ENCODE measurements at places on chromosomes 12 and 14.

DNA sequence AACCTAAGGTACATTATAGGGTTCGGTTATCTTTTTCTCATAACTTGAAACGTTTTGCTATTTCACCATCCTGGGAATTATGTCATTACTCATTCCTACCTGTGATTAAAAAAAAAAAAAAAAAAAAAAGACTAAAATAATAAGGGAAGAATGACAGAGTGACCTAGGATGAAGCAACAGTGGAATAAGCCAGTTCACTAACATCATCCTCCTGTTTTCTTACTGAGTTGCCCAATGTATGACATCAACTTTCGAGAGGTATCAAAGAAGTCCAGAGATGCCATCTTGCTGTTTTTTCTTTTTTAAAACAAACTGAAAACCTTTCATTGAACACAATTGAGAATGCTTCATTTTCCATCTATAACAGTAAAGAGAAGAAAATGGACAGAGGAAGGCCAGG, 42.8 kb downstream of the AMN start:
- no peak for DNase-seq

DNA sequence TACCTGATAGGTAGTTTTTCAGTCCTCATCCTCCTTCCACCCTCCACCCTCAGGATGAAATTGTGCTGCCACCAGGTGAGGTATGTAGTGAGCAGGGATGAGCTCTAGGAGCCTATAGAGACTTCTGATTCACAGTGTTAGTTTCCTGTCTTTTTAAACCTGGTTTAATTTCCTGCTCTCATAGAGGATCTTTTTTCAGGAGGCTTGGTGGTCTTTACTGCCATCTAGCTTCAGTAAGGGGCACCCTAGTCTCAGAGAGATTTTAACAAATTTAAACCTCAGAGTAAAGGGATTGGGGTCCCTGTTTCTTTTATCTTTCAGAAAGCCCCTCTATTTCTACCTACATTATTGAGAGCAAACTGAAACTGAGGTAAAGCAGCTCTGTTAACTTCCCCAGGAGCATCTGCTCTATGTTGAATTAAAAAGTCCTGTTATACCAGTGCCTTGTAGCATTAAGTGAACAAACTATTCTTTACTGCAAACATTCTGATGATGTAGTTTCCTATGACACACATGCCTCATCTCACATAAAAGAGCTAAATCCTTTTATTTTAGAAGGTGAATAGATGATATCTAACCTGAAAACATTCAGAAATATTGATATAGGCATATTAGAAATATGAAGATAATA, 172.2 kb upstream of the DDHD1 start:
- no peak for DNase-seq

- DNase-seq: no peak
These were observed 825.7 kb downstream of the AACS start for GRCh38 chr12:125890971-125891370.

GRCh38 chr14:63761351-63762117, 33.7 kb upstream of the SGPP1 start:
- DNase-seq: no peak

- no peak for DNase-seq
These were observed 873.5 kb downstream of the DIO2 start for GRCh38 chr14:79337761-79338160.

GRCh38 chr12:120692524-120693033, 5.6 kb downstream of the MLEC start:
- DNase-seq: no peak

DNA sequence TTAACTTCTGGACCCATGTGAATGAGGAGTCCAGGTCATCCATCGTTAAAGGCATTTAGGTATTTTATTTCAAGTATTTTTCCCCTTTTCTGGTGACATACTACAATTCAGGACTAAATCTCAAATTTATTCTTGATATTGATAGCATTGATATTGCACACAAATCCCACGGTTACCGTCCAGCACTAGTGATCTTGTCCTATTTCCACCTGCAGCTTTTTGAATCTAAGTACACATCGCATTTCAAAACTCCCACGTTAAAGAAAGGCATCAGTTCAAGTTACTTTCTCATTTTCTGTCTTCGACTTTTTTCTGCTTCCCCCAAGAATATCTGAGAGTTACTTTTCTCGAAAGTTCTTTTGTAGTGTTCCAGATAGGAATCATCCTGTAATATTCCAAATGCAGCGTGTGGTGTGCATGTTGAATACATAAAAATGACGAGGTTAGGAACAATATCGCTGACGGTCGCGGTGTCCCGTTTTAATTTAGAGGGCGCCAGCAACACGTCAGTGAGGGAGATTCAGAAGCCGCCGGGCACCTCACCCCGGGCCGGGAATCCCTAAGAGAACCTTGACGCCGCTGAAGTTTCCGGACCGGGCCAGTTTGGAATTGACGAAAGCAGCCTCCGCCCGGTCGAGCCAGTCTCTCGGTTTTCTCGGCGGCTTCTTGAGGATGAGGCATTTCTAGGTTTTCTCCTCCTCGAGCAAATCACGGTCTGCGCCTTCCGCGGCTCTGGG, 569 bp upstream of the RGS6 start:
- DNase-seq: peak; percentile 61

DNA sequence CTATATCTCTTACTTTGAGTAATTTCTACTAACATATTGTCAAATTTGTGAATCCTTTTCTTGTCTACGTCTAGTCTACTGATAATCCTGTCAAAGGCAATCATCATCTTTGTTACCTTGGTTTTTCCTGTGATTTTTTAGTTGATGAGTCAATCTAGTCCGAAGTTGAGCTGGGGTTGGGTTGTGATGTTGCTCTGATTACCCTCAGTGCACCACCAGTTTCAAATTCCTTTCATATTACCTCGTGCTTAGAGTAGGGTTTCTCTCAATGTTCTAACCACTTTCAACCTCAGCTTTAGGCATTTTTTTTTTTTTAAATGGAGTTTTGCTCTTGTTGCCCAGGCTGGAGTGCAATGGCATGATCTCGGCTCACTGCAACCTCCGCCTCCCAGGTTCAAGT, 186.8 kb downstream of the BTG1 start:
- no peak for DNase-seq

- DNase-seq: no peak
These were observed 188.6 kb downstream of the EGLN3 start for GRCh38 chr14:33762161-33762851.

- no peak for DNase-seq
These were observed 150.8 kb downstream of the FBXL14 start for GRCh38 chr12:1443421-1444141.

GRCh38 chr12:15411842-15412241, 89.5 kb downstream of the PTPRO start:
- no peak for DNase-seq

DNA sequence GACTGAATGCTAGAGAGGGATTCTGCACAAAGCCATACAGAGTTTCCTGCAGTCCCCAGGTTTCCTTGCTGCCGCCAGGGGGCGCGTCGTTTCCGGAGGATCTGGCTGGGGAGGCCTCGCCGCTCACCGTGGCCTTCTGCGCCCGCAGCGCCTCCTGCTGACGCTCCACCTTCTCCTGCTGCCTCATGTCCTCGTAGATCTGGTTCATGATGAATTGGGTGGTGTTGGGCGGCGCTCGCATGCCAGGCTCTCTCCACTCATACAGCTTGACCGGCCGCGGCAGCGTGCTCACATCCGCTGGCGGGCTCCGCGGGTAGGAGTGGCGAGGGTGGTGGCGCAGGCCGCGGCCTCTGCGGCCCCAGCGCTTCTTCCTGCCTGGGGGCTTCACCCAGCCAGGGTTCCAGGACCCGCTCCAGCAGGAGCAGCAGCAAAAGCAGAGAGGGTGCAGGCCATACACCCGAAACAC, 987 bp downstream of the CCER1 start:
- DNase-seq: peak; percentile 60

DNA sequence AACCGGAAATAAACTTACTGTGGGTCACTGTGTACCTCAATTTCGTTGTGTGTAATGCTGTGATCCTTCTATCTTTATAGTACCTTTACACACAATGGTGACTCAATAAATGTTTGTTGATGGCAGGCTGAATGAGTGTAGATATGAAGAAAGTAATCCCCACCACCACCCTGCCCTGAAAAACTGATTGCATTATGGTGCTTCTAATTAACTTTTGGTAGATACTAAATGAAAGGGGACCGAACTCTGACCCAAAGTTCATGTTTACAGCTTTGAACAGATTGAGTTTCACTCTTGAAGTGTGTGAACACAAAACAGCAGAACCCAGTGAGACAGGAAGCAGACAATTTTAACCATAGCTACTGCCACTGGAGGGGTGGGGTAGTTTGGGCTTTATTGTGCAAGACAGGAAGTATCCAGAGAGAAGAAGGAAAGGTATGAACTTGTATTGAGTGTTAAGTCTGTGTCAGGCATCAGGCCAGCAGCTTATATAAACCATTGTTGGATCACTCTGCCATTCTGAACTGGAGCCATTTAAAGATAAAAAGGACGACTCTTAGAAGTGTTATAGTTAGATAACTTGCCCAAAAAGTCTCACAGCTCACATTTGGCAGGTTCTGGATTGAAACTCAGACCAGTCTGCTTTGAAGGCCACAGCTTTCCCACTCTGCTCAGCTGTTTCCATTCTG, 197.0 kb upstream of the AMIGO2 start:
- DNase-seq: peak; percentile 90

DNA sequence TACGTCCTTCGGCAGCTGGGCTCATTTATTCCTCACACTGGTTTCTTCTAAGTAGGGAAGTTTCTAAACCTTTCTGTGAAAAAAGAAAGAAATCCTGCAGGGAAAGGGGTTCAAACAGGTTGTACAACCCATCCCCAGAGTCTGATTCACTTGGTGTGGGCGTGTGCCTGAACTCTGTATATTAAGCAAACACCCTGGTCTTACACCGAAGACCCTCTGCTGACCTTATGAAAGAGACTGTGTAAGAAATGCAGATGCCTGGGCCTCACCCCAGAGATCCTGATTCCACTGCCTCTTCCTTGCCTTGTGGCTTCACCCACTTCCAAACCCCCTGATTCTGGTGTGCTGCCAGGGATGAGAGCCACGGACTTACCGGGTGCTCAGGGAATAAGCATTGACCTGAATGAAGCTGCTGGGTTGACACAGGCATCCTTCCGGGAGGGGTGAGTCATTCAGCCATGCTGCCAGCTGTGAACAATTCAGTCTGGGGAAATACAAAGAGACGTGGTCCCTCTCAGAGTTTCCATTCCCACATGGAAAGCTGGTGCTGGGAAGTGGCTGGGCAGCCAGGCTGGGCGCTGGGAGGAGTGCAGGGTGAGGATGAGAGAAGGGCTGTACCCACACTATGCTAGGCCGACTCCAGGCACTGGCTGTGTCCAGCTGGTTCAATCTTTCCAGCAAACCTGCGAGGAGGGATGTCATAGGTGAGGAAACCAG, 26.5 kb upstream of the ACTN1 start:
- no peak for DNase-seq

DNA sequence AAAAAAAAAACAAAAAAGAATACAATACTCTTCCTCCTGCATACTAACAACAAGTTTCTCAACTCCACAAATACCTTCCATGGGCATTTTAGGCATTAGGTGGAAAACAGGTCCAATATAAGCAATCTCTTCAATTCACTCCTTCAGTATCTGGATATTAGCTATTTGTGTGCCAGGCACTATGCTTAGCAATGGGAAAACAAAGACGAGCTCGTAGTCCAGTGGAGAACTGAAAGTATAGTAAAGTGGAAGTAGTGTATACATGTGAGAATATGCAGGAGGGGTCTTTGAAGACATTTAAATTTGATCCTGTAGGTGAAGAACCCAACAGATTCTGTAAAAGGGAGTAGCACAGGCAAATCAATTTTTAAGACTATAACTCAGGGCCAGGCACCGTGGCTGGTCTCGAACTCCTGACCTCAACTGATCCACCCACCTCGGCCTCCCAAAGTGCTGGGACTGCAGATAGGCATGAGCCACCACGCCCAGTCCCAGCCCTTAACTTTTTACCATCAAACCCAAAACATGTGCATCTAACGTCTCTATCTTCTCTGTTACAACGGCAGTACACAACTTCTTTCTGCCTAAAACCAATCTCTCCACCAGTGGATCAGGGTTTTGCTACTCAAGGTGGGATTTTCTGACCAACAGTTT, 10.6 kb downstream of the HECTD1 start:
- DNase-seq: no peak

DNA sequence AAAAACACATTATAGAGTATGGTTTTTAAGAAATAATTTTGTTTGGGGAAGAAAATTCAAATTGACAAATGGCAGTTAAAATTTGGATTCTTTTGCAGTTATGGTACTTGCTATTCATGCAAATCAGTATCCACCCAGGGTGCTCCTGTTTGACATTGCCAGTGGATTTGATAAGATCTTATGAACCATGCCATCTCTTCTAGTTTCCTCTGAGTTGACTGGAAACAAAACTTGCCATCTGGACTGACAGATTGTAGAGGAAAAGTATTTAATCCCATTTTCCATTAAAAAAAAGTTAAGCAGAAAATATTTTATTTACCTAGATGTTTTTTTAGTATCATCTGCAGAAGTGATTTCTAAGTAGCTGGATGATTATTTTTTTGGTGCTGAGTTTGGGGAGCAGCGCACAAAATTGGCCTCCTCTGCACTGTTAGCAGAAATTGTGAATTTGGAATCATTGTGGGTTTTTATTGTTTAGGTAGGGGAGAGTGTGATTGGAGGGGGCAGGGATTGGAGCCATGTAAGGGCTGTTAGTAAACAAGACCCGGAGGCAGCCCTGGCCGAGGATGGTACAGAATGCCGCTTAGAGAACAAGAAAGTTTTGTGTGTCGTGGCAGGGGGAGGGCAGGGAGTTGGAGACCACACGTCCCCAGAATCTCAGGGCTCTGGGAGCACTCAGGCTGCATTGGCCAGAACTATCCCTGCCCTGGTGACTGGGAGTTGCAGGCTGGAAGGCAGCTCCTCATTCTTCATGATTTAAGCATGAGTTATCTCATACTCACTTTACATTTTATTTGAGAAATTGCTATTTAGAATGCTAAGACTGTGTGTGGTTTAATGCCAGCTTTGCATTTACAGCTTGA, 56.6 kb downstream of the WDR20 start:
- DNase-seq: no peak

DNA sequence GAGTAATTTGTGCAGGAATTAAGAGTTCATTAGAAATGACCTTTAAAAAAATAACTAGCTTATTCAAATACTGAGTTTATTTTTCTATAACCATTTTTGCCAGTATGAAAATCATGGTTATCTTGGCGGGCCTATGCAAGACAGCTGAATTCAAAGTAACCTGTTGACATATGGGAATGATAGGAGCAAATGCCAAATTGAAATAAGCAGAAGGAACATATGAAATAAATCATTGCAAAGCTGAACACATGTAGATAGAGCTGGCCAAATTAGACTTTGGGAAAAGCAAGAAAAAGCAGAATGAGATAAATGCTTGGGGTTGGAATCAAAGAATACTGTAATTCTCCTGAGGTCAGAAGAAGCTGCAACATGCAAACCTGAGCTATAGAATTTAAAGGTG, 372.5 kb downstream of the ADAMTS20 start:
- DNase-seq: no peak

- DNase-seq: no peak
These were observed 67.3 kb downstream of the GSC start for GRCh38 chr14:94702629-94703028.

GRCh38 chr12:124418791-124419190, 123.9 kb downstream of the RFLNA start:
- no peak for DNase-seq

GRCh38 chr14:104597576-104597975, 7.0 kb downstream of the TMEM179 start:
- DNase-seq: no peak

- DNase-seq: no peak
These were observed 47.3 kb downstream of the CORO1C start for GRCh38 chr12:108683906-108684556.

Measured in activated CD4-positive, alpha-beta T cell treated with anti-CD3 and anti-CD28 coated beads, Interleukin-2, amount 10 ng/mL, durations not matched to agents 24 days and 14 days (primary cell).